Activated naive CD8-positive, alpha-beta T cell treated with anti-CD3 and anti-CD28 coated beads, Interleukin-2, amount 10 ng/mL, durations not matched to agents 7 days and 5 days (primary cell): ENCODE measurements at places on chromosomes 4 and X. TPM values are rescaled to one million over a fixed set of nuclear protein-coding genes. Genes with fewer than 3 reads are reported as not detected.

- DNase-seq: no peak
Measured at GRCh38 chr4:145960012-145960411, 21.4 kb upstream of the ZNF827 start.

DNA sequence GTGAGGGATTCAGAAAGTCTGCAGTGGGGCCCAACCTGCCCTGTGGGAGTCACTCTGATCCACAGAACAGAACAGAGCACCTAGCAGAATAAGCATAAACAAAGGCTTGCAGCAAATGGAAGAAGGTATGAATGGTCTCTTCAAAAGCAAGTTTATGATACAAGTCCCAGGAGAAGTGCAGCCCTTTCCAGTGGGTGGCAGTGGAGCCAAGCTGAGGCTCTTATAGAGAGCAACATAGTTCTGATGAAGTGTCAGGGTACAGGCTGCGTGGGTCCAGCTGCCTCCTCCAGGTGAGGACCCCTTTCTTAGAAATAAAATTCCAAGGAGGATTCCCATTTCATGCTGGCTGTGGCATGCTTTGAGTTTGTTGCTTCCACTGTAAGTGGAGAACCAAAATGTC is 88.8 kb upstream of the PAK3 start:
- no peak for DNase-seq

- no peak for DNase-seq
Measured at GRCh38 chr4:170234800-170235199, 145.0 kb upstream of the AADAT start.

DNA sequence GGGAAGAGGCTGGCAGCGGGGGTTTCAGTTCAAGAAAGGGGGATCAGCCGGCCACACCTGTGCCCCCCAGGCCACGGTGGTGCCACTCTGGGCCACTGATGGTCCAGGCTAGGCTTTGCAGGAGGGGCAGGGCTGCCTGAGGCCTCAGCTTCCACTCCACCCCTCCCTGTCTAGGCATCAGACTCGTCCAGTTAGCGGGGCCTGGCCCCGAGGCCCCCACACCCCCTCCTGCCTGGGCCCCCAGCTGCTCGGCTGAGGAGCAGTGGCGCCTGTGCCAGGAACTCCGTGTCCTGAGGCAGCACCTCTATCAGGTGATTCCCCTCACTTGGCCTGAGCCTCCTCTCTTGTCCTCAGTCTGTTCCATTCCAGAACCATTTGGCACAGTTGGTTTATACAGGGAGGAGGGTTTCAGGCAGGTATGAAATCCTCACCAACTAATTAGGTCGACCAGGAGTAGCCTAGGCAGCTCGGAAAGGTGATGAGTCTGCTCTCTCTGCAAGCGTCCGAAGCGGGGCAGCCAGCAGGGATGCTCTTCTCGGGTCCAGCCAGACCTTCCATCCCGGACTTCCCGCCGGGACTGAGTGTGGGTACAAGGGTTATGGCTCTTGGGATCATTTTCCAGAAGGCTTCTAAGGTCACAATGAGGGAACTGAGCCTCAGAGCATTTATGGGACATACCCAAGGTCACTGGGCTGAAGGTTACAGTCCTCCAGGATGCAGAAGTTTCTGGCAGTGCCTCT is 2.1 kb downstream of the NSG1 start:
- DNase-seq: no peak

DNA sequence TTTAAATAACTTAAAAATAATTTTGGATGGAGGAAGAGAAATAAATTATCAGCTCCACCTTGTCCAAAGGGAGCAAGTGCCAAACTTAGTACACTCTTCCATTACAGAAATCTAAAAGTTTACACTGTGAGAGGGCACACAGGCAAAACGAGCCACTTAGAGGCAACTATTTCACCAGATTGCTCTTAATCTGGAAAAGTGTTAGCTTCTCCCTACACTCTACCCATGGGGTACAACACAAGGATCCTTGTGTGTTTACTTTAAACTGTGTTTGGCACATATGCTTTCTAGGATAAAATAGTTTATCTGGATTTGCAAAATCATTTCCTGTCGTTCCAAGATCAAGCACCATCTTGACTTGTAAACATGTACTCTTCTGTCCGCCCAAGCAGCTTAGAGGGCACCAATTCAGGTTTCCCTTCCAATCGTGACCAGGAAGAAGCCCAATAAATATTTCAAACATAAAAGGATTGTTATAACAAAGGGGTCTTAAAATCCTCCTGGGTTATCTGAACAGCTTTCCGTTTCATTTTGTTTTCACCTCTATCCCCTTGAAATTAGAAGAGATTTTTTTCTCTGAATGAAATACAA is 29.0 kb upstream of the KDR start:
- no peak for DNase-seq

- DNase-seq: no peak
Measured at GRCh38 chrX:8748855-8749254, 16.9 kb upstream of the ANOS1 start.

GRCh38 chr4:146520896-146521540 is 722 bp downstream of the SLC10A7 start:
- DNase-seq: peak; percentile 27

GRCh38 chr4:138706201-138706600 is 309.4 kb upstream of the NOCT start:
- no peak for DNase-seq

- DNase-seq: no peak
Measured at GRCh38 chr4:138330531-138330930, 88.4 kb upstream of the SLC7A11 start.

- no peak for DNase-seq
Measured at GRCh38 chr4:100811046-100811445, 293.2 kb upstream of the EMCN start.

- DNase-seq: no peak
Measured at GRCh38 chrX:52977953-52978352, 19.6 kb upstream of the FAM156A start.

DNA sequence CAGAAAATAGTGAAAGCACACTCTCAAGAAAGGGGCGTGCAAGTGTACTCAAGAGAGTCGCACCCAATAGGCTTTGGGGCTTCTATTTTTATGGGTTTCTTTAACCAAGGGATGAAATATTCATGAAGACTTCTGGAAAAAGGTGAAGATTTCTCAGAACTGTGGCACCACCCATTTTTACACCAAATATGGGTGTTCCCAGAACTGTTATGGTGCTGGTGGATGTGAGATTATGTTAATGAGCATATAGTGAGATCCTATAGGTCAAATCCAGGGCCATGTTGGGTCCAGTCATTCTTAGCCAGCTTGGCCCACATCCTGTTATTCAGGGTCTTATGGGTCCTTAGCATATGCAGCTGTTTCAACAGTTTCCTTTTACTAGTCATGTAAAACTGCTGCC is 61.0 kb upstream of the SMIM10 start:
- no peak for DNase-seq

- no peak for DNase-seq
Measured at GRCh38 chrX:56759736-56760409, 30.8 kb downstream of the NBDY start.

- DNase-seq: no peak
Measured at GRCh38 chrX:122504026-122504425, 680.1 kb upstream of the GRIA3 start.

DNA sequence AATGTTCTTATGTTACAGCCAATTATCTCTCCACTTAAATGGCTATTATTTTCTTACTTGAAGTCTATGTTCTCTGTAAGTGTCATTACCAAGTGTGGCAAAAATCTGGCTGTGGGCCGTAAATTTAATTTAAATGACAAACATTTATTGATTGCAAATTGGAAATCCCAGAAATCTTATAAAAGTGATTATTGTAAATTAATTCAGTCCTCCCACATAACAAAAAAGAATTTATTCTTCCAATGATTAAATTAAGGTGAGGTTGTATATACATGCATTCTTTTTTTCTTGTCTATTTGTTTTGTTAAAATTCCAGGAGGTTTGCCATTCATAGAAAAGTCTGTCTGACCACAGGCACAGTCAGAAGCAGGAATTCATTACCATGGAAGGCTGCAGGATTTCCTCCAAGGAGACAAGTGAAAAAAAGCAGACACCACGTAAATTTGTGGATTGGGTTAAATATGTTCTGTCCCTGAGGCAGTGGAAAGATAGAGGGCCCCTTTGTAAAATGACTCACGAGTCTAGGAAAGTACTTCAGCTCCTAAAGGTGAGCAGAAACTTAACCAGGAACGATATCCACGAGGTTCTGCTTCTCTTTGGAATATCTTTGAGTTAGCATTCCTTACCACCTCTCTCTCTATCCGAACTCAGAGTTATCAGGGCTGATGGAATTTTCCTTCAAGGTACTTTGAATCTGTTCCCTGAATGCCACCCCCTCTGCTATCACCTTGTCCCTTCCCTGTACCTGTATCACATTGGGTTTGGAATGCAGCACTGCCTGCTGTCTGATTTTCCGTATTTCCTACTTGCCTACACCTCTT is 10.7 kb downstream of the PPARGC1A start:
- DNase-seq: no peak

DNA sequence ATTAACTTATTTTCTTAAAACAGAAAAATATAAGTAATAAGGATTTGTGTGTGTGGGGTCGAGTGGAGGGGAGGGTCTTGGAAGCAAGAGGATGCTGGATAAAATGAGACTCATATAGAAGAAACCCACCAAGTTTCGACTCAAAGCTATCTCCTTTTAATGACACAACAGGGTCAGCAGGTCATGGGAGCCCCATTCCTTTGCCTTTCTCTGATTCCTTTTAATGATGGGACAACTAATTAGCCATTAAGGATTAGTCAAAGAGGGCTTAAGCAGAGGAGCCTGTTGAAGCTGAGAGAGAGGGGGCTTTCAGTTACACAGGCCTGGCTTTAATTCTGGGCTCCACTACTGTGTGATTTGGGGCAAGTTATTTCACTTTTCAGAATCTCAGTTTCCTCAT is 102.8 kb downstream of the GPR50 start:
- DNase-seq: no peak

GRCh38 chr4:2932951-2933565 is 30.1 kb downstream of the NOP14 start:
- peak; percentile 52 for DNase-seq

- DNase-seq: peak; percentile 27
Measured at GRCh38 chr4:2065106-2065930, 6.2 kb downstream of the NAT8L start.

- DNase-seq: no peak
Measured at GRCh38 chr4:81860111-81860510, 388.4 kb upstream of the RASGEF1B start.

DNA sequence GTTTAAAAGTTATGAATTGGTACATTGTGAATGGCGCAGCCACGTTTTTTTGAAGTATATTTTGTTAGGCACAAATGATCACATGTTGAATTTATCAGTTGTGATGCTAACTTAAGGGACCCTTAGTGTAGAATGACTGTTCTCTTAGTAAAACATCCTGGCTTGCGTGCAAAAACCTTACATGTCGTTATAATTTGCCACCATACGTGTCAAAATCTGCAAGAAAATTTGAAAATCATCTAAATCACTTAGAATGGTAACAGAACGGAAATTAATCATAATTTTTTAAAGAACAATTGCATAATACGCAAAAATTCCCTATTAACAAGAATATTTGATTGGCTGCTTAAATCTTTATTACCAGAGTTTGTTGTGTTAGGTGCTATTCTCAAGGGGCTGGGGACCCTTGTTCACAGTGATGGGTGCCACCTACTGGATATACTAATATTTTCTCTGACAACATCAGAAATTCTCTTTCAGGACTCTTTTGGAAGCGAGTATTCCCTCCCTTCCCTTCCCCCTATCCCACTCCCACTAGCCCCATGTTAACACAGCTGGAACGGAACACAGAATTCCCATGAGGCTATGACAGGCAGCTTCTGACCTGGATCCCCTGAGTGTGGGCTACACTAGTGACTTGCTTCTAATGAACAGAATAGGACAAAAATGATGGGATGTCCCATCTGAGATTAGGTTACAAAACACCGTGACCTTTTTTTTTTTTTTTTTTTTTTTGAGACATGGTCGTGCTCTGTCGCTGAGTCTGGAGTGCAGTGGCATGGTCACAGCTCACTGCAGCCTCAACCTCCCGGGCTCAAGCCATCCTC is 71.8 kb downstream of the SUPT20HL2 start:
- no peak for DNase-seq

GRCh38 chr4:7418131-7418943 is 16.4 kb downstream of the PSAPL1 start:
- DNase-seq: peak; percentile 6

DNA sequence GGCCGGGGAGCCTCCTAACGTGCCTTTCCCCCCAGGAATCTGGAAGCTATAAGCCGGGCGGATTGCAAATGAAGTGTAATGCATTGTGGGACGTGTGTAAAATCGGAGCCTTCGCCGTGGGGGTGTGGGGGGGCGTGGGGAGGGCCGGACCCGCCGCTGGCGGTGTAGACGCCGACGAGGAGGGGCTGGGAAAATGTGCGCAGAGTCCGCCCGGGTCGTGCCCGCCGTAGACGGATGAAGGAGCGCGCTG is 1.3 kb downstream of the STOX2 start:
- DNase-seq: no peak

DNA sequence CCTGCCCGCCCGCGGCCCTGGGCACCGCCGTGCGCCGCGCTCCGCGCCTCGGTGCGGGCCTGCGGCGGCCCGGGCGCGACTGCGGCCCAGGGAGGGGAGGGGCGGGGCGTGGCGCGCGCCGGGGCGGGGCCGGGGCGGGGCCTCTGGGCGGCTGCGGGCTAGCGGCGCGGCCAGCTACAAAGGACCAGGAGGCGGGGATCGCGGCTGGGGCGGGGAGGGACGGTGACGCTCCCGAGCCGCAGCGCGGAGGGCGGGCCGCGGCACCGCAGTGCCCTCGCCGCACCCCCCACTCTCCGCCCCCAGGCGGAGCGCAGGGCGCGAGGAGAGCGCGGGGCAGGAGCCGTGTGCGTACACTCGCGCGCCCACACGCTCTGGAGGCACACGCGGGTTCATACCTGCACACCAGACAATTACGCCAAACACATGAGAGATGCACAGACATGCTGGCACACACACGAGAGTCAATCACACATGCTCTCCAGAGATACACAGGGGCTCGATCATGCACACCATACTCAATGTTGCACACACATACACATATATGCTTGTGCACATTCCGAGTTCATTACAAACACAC is at the start of gene CRMP1:
Gene CRMP1 (minus strand): TSS at position 83 of the 577 bp plus-strand sequence. CDS start 117 bp downstream, outside the sequence.
- no peak for DNase-seq

GRCh38 chr4:76305971-76306881 is at the start of gene STBD1:
TSS of gene STBD1 (plus strand) at chr4:76306733. CDS start at chr4:76306770, 37 bp downstream.
- DNase-seq: peak; percentile 58

GRCh38 chrX:26851981-26852380 is 611.2 kb downstream of the PPP4R3C start:
- no peak for DNase-seq

Gene SMR3B
- total RNA-seq: not detected

Gene CD38
- 110 TPM for total RNA-seq

Gene NKX3-2
- total RNA-seq: not detected

Gene XK
- total RNA-seq: 0.08 TPM

Gene VEGFC
- total RNA-seq: not detected

Gene DMP1
- not detected for total RNA-seq

Gene BLOC1S4
- 24.3 TPM for total RNA-seq

Gene MAGEB6B
- not detected for total RNA-seq

Gene OTUD5
- 62.4 TPM for total RNA-seq

Gene NLGN4X
- total RNA-seq: not detected

Gene SNCA
- total RNA-seq: 2.8 TPM

Gene ETFDH
- 19.1 TPM for total RNA-seq

Gene SLC16A2
- total RNA-seq: 0.06 TPM

Gene NEUROG2
- not detected for total RNA-seq

Gene CT45A3
- not detected for total RNA-seq

Gene TLR2
- total RNA-seq: 1.9 TPM
